ENCODE measurements at places on chromosomes 3 and 15.
A peak's percentile ranks its signal among the peaks of the same experiment; 100 is the strongest.

GRCh38 chr3:155228676-155229075, 64.8 kb downstream of the STRIT1 start:
- no peak for DNase-seq

- DNase-seq, result peak; percentile 1
These were observed 61.3 kb upstream of the TAMM41 start for GRCh38 chr3:11907667-11908660.

GRCh38 chr3:46825450-46825849, 37.8 kb downstream of the MYL3 start:
- no peak for DNase-seq

GRCh38 chr3:141292356-141293058, 60.9 kb downstream of the PXYLP1 start:
- DNase-seq, result no peak

- DNase-seq, result no peak
These were observed 389.9 kb downstream of the SHQ1 start for GRCh38 chr3:72458375-72458774.

- peak; percentile 84 for DNase-seq
These were observed 104.8 kb upstream of the OSTN start for GRCh38 chr3:191094057-191094845.

DNA sequence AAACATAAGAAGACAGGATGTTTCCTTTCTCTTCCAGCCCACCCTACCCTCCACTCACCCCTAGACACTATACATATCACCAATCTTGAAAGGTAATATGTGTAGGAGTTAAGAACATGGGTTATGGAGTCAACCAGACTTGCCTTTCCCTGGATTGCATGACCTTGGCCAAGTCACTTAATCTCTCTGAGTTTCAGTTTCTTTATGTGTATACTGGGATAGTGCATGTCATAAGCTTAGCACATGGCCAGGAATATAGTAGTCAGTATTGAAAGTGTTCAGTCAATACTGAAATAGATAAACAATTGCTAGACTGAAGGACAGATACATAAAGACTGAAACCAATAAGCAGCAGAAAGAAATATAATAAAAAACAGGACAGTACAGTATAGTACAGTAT, 283.2 kb upstream of the STT3B start:
- DNase-seq, result no peak

DNA sequence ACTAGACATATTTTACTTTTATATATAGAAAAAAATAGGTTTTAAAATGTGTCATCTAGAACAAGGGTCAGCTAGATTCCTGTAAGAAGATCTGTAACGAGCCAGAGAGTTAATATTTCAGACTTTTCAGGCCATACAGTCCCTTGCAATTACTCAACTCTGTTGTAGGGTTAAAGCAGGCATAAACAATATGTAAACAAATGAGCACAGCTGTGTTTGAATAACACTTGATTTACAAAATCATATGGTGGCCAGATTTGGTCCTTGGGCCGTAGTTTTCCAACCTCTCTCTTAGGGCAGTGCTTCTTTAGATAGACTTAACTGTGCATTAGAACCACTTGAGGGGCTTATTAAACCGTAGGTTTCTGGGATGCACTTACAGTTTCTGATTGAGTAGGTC, 19.6 kb downstream of the LRRC57 start:
- DNase-seq, result no peak

- DNase-seq, result peak; percentile 54
These were observed 21.6 kb downstream of the ACSBG1 start for GRCh38 chr15:78212546-78213424.

GRCh38 chr15:62495670-62496614, 330.9 kb upstream of the C2CD4B start:
- DNase-seq, result peak; percentile 76

DNA sequence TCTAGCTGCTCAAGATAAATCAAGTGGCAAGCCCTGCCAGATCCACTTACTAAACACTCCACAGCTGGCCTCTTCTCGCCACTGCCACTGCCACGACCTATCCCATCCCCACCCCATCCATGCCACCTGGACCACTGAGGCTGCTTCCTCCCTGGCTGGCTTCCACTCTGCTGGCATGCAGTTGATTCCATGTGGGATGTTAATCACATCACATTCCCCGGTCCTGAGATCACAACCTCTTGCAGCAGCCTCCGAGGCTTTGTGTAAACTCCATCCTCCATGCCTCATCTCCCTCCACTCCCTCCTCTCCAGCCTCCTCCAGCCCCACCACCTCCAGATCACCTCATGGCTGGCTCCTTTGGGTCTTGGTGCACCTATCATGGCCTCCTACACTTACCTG, 7.7 kb downstream of the NCKIPSD start:
- peak; percentile 29 for DNase-seq

DNA sequence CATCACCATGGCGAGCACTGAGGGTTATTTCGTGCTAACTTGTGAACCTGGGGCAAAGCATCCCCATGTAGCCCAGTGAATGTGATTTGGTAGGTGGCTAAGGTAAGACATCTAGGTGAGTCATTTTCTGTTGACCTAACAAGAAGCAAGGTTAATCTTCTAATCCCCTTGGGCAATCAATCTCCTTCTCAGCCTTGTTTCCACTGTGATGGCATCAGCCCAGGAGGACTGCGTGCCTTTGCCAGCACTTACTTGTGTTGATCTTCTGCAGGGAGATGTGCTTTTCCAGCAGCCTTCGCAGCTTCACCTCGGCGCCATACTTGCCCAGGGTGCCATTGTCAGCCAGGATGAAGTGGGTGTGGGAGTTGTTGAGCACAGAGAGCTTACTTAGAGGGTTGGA, 35.7 kb downstream of the TRPM1 start:
- no peak for DNase-seq

GRCh38 chr3:78707609-78708008, 1060.2 kb downstream of the ROBO1 start:
- no peak for DNase-seq

DNA sequence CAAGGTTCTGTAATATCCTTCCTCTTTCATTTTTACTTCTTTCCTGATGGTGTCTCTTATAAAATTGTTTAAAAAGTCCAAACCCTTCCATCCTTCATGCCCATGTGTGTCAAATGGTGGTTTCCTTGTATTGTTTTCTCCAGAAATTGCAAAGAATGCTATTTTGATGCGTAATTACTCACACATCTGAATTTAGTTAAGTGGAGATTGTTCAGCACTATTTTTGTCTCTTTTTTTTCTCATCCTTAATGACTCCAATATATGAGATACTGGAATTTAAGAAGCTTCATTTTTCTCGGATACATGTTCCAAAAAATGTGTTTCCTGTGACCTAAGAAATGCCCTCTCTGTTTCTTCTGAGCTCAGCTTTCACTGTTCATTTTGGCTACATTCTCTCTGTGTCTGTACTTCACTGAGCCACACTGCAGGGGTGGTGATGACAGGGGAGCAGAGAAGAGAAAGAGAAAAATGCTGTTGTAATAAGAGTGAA, 799.8 kb downstream of the DIPK2A start:
- DNase-seq, result peak; percentile 89

- DNase-seq, result peak; percentile 48
These were observed 169.7 kb upstream of the AGTR1 start for GRCh38 chr3:148528024-148528423.

DNA sequence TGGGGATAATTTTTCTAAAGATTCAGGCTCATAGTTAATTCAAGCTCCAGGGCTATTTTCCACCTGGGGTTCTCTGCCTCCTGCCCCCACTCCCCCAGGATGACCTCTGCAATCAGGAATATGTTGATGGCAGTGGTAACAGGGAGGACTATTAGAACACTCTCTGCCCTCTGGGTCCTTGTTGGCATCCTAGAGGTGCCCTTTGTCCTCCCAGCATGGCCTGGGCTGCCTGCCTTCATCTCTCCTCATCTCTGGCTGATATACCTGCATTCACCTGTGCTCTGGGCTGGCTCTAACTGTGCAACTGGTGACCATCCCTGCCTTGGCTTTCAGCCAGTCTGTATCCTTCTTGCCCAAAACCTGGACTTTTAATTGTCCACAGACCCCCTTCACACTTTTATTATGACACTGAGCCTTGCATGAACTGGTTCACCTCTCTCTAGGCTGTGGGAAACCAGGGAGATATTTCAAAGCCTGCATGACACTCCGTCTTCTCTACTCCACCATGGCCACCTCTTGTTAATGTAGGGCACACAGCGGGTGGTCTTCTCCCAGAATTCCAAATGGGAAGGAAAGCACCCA, 199.8 kb downstream of the THSD4 start:
- DNase-seq, result no peak

GRCh38 chr3:189714991-189715961, 84.1 kb downstream of the TP63 start:
- peak; percentile 95 for DNase-seq

DNA sequence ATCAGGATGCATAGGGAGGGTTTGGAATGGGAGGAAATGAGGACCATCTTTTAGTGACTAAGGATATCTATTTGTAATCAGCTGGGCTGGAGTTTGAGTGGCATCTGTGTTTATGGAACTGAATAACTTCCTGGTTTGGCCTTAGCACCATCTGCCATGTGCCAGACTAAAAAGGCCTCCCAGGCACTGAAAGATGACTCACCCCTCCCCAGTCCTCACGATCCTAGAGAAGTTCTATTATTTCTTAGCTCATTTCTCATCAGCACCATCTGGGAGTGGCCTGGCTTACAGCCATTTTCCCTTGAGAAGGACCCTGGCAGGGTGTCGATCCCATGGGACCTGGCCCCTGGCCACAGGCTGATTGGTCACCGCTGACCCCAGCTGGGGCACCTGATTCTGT, 23.9 kb upstream of the CTXND1 start:
- peak; percentile 18 for DNase-seq

GRCh38 chr3:132352556-132353143, 35.4 kb downstream of the ACP3 start:
- DNase-seq, result peak; percentile 67

DNA sequence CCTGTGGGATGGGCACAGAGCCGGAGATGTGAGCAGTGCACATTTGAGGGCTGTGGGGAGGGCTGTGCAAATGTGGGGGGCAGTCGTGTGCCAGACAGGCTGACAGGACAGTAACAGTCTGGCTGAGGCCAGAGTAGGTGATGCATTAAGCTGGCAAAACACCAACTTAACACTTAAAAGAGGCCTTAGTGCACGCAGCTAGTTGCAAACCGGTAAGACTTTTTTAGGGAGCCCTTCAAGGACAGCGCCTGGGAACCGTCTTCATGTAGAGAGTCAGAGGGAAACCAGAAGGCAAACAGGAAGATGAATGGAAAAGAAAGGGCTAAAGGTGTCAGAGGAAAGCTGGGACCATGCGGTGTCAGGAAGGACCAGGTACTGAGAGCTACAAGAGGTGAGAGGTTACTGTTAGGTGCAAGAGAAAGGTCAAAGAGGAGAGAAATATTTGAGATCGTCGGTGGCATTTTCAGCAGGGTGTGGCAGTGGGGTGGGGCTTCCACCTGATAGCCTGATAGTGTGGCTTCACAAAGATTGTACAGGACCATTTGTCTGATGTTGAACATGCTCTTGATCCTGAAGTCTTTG, 30.0 kb upstream of the CHD2 start:
- no peak for DNase-seq

- DNase-seq, result no peak
These were observed 16.3 kb upstream of the ERC2 start for GRCh38 chr3:56484525-56485032.

- DNase-seq, result peak; percentile 85
These were observed 53.8 kb downstream of the IQSEC1 start for GRCh38 chr3:13019243-13020095.

GRCh38 chr3:56989169-56989976, 71.1 kb upstream of the SPATA12 start:
- peak; percentile 15 for DNase-seq

GRCh38 chr3:25454005-25454927, 26.2 kb downstream of the RARB start:
- DNase-seq, result peak; percentile 93

- peak; percentile 50 for DNase-seq
These were observed 45.4 kb upstream of the RAD18 start for GRCh38 chr3:9008550-9009255.

DNA sequence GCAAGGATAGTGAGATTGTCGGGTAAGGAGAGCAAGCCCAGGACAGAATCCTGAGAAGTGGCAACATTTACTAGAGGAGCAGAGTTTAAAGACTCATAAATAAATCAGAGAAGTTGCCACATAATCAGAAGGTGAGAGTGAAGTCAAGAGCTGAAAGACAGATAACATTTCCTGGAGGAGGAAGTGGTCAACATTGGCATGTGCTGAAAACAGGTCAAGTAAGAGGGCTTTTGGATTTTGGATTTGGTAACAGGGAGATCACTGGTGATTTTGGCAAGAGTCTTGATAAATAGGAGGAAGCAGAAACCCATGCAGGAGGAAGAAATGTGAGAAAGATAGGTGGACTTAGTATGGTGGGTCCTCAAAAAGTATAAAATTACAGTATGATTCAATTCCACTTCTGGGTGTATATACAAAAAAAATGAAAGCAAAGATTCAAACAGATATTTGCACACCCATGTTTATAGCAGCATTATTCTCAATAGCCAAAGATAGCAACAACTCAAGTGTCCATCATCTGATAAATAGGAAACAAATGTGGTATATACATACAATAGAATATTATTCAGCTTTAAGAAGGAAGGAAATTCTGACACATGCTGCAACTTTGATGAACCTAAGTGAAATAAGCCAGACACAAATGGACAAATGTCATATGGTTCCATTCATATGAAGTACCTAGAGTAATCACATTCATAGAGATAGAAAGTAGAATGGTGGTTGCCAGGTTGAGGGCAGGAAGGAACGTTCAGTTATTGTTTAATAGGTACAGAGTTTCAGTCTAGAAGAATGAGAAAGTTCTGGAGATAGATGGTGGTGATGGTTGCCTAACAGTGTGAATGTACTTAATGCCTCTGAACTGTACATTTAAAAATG, 27.3 kb upstream of the MBNL1 start:
- no peak for DNase-seq

DNA sequence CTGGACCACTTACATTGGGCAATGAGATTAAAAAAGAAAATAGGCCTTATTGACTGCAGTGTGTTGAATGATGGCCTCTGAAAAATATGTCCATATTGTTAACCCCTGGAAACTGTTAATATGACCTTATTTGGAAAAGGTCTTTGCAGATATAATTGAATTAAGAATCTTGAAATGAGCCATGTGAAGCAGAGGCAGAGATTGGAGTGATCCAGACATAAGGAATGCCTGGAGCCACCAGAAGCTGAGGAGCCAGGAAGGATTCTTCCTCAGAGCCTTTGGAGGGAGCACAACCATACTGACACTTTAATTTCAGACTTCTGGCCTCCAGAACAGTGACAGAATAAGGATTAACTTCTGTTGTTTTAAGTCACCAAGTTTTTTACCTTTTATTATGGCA, 510.4 kb upstream of the AGTR1 start:
- DNase-seq, result peak; percentile 18

- DNase-seq, result peak; percentile 94
These were observed 84.4 kb upstream of the RGMA start for GRCh38 chr15:93173369-93173768.

GRCh38 chr15:61598655-61599054, 369.6 kb upstream of the RORA start:
- no peak for DNase-seq

GRCh38 chr15:33592864-33593263, 282.1 kb downstream of the RYR3 start:
- DNase-seq, result no peak

DNA sequence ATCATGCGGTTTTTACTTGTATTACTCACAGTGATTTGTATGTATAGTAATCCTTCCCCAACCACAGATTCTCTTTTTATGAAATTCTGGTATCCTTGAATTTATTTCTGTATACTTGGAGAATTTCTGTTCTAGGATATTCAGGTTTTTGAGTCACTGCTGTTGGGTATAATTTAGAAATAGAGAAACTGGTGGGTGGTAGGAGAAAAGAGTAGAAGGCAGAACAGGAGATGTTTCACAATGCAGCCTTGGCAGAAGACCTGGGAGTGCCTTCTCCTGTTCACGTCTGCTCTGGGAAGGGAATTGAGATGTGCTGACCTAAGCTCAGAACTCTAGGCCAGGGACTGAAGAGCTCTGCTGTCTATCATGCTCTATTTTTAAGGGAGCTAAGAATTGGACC, 193.6 kb downstream of the EPHB1 start:
- peak; percentile 6 for DNase-seq

Measured in fibroblast of upper back skin (primary cell).